ENCODE measurements at places on chromosomes 12 and 14.

DNA sequence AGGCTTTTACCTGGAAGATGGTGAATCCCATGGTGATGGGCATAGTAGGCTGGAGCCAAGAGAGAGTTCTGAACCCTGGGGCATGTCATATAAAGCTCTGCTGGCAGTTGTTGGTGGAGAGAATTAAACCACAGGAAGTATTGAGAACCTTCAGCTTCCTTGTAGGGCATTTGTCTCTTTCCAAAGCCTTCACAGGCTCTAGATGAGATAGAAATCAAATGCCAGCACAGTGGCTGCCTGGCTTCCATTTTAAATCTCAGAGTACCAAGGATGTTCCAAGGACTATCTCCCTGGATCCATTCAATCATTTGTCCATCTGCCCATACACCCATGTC lies 369.6 kb downstream of the DPF3 start:
- no peak for DNase-seq

- DNase-seq: no peak
These were observed 233.2 kb downstream of the DACT1 start for GRCh38 chr14:58870961-58871360.

DNA sequence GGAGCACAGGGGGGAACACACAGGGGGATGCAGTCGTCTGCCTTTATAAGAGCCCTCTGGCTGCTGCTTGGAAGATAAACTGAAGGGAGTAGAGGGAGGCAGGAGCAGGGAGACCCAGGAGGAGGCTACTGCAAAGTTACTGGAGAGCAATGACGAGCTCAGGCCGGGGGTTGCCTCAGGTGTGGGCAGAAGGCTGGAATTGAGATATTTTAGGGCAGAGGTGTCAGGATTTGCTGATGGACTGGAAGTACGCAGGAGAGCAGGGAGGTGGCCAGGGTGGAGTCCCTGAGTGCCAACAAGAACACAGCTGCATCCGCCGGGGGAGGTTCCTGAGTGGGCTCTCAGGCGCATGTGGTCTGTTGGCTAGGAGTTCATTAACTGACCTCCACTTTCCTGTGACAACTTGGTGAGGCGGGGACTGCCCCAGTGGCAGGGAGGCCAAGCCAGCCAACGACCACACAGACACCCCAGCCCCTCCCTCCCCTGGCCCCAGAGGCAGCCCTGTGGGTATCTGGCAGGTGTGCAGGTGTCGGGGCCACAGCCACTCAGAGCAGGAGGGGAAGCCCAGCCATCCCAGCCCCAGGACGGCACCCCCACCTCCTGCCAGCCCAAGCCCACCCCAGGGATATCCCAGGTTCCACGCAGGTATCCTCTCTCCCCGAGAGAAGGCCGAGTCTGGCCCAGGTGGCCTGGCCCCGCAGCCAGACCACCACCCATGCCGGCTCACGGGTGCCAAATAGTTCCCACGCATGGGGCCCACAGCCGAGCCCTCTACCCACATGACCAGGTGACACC lies 85.4 kb downstream of the NCOR2 start:
- no peak for DNase-seq

DNA sequence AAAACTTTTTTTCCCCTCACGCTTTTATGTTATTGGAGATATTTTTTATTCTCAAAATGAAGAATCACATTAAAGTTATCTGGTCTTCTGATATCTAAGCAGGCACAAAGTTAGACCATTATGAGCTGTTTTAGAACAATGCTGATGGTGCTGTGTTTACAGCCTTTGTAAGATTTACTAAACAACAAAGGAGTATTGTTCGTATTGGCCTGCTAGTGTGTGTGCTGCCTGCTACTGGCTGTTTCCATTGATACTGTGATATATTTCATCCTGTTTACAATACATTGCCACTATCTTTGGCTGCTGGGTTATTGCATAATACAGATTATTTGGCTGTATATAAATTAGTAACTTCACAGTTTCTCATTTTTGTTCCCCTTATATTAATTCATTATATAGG lies 220.8 kb downstream of the ITPR2 start:
- DNase-seq: no peak

DNA sequence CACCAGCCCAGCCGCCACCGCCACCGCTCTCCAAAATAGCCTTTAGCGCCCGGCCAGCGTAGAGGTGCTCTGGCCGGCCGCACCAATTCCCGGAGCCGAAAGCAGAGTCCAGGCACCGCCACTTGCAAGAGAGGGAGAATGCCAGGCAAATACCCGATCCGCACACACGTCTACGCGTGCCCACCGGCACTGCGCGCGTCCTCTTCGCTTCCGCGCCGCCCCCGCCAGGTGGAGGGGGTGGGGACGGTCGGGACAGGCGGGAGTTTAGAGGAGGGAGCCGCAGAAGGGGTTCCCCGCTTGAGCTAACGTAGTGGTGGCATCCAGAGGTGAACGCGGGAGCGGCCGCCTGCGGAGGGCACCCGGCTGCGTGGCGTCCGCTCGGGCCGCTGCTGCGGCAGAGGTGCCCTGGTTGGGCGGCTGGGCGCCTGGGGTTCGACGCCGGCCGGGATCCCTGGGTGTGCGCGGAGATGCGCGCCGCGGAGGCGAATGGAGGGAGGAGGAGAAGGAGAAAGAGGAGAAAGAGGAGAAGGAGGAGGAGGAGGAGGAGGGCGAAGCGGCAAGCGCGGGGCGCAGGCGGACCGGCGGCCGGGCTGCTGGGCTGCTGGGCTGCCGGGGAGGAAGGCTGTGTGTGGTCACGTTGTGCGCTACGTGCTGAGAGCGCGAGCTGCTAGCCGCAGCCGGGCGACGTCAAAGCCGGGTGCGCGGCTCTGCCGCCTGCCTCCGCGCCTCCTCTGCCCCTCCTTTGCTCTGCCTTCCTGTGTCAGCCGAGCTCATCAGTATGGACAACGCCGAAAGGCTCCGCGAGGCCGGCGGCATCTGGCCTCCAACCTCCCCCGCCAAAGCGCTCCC lies at the start of gene MDGA2:
TSS of gene MDGA2 (minus strand) at position 140 of the 849 bp plus-strand sequence.
- no peak for DNase-seq

- DNase-seq: no peak
These were observed 39.4 kb downstream of the RTN1 start for GRCh38 chr14:59831121-59831730.

- DNase-seq: no peak
These were observed 17.9 kb downstream of the TOGARAM1 start for GRCh38 chr14:44979740-44980356.

DNA sequence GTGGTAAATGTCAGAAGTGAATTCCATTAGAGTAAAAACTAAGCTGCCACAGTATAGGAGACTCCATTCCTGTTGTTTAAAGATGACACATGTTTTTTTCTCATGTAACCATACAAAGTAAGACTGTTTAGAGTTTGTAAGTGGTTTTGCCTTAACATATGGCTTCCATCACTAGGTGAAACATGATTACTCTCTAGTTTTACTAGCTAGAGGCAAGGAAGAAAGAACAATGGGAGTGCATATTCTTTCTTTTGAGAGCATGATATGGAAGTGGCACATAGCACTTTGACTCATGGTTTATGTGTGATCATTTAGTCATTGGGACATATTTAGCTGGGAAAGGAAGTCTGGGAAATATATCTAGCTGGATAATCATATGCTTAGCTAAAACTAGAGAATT lies 7.7 kb downstream of the ATF7IP start:
- peak; percentile 27 for DNase-seq

GRCh38 chr12:22282283-22282682 lies 52.2 kb downstream of the ST8SIA1 start:
- peak; percentile 88 for DNase-seq

DNA sequence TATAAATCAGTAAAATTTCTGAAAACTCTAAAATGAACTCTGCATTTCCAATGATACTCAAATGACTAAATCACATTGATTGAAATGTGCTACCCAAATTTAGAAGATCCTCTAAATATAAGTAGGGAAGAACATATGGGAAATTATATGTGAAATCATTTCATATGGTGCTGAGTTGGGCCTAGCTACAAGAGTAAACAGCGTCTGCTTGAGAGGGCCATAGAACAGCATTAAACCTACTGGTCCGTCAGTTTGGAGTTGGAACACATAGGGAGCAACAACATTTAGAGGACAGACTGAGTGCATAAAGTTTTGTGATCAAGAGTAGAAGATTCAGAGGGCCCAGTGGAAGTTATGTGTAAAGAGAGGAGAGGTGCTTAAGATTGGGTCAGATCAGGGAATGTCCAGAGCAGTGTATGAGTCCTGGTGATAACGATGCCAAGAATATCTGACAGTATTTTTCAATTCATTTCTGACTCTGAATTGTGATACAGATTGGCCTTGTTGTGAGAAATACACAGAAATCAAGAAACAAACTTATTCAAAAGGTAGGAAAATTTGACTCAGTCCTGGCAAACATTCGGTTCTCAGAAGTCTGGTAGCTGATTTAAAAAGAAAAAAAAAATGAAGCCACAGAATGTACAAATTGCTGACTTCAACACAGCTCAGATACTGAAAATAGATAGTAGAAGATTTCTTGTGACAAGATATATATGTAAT lies 362.2 kb downstream of the CCDC91 start:
- DNase-seq: no peak

DNA sequence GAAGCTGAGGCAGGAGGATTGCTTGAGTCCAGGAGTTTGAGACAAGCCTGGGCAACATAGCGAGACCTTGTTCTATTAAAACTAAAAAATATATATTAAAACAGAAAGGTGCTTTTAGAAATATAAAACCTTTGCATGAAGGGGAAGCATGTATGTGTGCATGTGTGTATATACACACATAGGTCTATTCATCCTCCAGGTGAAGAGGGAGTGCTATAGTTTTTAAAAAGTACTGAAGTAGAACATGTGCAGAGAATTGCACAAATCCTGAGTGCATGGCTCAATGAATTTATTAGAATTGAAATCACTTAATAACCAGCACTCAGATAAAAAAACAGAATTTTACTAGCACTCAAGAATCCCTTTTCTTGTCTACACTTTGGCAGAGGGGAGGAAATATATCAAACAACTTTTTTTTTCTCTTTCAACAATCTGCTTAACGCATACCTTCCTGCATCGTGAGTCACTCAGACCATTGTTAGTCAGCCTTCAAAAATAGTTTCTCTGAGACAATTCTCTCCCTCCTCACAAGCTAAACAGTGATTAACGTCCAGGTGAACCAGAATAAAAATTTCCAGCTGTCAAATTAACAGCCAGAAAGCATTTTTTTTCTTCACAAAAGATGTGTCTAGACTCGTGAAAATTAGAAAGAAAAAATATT lies 17.7 kb upstream of the NEDD1 start:
- peak; percentile 63 for DNase-seq

GRCh38 chr12:115213118-115213517 lies 529.1 kb upstream of the TBX3 start:
- no peak for DNase-seq

GRCh38 chr12:6356374-6356820 lies 14.5 kb upstream of the TNFRSF1A start:
- DNase-seq: no peak

DNA sequence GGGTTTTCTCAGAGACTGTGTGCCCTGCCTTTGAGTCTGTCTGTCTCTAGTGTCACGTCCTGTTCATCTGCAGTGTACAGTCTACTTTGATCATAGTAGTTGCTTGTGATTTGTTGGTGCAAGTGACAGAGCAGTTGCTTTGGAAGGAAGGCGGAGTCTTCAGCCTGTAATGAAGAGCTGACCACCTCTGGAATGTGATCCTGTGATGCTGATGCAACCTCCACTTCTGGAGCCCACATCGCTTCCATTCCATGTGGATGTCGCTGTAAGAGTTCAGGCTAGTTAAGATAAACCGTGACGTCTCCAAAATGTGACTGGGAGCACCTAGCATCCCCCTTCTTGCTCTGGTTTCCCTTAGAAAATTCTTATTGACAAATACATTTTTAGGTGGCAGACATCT lies 51.8 kb downstream of the PELI2 start:
- DNase-seq: peak; percentile 59

DNA sequence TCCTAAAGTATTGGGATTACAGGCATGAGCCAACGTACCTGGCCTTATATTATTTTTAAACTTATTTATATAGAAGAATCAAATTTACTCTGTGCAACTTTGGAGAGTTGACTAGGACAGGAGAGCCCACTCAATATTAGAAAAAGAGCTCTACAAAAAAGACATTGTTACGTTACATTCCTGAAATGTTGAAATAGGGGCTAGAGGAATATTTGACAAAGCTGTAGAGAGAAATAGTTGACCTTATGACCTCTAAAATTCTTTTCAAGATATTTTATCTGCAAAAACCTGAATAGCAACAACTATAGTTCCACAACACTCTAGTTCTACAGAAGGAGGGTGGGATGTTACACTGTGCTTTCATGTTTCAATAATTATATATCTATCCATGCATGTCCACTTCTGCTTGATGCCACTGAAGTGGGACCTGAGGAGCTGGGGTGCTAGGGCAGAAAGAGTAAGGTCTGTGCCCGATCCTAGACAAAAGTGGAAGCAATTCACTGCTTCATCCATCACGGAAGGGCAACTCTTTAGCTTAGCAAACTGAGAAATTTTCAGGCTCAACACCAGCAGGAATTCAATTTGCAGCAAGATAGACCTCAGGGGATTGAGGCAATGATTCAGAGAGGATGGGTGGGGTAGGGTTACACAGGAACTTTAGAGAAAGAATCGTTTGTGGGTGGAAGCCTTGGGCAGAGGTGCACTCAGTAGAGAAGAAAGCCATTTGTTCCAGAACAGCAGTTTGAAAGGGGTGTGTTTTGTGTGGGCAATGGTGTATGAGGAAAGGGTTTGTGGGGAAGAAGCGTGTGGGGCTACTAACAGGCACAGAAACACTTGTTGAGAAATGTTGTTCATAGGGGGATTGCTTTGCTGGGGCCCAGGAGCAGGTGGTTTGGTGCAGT lies 16.0 kb upstream of the RNASE10 start:
- DNase-seq: peak; percentile 32

DNA sequence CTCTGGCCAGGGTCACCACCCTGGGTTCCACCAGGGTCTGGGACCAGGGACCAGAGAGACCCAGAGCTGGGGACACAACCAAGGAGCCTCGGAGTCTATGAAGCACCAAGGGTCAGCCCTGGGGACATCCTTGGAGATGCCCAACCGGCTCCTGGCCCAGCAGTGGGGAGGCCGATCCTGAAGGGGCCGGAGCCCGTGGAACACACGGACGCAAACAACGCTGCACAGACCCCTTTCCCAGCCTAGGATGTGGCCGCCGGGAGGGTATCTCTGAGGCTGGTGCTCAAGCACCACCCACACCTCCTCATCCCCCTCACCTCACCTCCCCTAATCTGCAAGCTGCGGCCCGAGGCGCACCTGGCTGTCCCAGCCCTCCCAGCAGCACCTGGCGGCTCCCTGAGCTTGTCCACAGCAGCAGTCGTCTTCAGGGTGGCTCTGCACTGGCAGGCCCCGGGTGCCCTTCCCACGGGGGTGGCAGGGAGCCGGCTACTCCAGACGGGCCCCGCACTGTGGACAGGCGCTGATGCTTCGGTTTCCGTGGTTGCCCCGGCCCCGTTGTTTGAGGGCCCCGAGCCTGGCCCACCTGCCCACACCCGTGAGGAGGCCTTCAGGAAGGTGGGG lies 146.8 kb upstream of the C14orf180 start:
- no peak for DNase-seq

DNA sequence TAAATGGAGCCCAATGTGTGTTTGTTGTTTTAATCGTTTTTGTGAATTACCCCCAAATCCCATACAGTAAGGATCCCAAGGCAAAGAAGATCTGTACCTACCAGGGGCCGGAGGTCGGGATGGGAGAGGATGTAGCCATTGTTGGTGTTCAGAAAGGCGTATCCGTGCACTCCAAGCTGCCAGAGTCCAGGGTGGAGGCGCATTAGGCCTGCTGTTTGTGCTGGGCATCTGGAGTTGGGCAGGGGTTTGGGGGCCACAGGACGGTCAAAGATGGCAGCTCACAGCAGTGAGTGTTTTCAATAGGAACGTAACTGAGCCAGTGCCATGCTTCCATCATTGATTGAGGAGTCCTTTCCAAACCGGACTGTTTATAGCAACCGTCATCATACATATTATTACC lies 40.2 kb downstream of the CACNA2D4 start:
- no peak for DNase-seq
